ENCODE measurements at places on chromosomes 11 and 22.

GRCh38 chr22:27223317-27224177, 566.2 kb downstream of the MIAT start:
- no peak for DNase-seq

GRCh38 chr11:47264521-47264920, 5.4 kb upstream of the MADD start:
- DNase-seq, result no peak

GRCh38 chr22:26267856-26268255, 98.6 kb downstream of the SEZ6L start:
- DNase-seq, result no peak

GRCh38 chr11:8080674-8081590, at the start of gene TUB:
TUB (plus strand) TSS chr11:8081211; CDS start chr11:8081511, 300 bp downstream.
- no peak for DNase-seq
